SIG-M5 (cell line): ENCODE measurements at places on chromosomes 3 and 15.

GRCh38 chr3:20563985-20564384, 378.0 kb upstream of the SGO1 start:
- DNase-seq: no peak

- DNase-seq: no peak
Observed at GRCh38 chr3:128996726-128997125, 2.9 kb upstream of the CFAP92 start.

DNA sequence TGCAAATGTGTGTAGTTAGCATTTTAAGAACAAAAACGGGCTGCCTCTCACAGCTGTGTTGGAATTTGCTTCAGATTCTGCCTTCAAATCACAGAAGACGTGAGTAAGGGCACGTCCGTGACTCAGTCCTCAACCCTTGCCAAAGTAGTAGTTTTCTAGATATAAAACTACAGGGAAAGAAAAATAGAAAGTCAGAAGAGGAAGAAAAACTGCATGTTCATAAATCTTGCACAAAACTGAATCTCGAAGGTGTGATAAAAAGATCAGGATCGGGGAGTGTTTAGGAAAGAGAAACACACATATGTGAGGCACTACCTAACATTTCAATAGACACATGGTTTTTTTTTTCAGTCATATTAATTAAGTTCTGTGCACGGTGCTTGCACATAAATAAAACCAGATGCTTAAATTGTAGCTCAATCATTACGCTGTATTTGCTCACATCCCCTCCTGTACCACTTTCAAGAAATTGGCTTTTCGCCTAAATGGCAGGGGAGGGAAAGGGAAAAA, 71.7 kb downstream of the P3H2 start:
- no peak for DNase-seq

- no peak for DNase-seq
Observed at GRCh38 chr15:98815207-98815606, 166.9 kb downstream of the IGF1R start.

DNA sequence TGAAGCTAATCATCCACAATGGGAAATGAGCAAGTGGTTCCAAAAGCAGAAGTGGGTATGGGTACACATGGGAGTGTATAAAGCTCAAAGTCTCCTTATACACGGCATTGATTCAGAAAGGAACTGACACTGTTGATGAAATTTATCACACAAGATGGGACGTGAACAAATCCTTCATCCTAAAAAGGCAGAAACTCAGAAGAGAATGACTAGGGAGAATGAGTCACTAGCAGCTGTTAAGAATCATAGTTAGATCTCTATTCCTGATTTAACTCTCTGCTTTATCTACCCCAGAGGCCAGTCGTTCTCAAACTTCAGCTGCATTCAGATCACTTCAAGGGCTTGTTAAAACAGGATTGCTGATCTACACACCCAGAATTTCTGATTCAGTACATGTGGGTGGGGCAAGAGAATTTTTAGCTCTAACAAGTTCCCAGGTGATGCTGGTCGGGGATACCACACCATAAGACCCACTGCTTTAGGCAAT, 97.7 kb upstream of the PHLDB2 start:
- DNase-seq: no peak

DNA sequence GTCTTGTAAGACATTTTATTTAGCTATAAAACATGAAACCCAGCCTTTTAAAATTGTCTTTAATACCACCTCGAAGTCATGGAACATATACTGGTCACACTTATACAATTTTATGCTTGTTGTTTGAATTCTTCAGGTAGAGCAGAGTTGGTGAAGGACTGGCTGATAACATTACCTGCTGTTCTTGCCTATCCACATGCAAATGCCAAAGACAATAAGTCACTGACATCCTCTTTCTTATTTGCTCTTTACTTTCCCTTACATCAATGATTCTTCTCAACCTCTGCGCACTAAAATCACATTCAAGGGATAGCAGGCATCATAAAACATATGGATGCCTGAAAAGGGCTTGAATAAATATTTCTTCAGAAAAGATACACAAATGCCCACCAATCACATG, 392.5 kb upstream of the ATP11B start:
- no peak for DNase-seq

DNA sequence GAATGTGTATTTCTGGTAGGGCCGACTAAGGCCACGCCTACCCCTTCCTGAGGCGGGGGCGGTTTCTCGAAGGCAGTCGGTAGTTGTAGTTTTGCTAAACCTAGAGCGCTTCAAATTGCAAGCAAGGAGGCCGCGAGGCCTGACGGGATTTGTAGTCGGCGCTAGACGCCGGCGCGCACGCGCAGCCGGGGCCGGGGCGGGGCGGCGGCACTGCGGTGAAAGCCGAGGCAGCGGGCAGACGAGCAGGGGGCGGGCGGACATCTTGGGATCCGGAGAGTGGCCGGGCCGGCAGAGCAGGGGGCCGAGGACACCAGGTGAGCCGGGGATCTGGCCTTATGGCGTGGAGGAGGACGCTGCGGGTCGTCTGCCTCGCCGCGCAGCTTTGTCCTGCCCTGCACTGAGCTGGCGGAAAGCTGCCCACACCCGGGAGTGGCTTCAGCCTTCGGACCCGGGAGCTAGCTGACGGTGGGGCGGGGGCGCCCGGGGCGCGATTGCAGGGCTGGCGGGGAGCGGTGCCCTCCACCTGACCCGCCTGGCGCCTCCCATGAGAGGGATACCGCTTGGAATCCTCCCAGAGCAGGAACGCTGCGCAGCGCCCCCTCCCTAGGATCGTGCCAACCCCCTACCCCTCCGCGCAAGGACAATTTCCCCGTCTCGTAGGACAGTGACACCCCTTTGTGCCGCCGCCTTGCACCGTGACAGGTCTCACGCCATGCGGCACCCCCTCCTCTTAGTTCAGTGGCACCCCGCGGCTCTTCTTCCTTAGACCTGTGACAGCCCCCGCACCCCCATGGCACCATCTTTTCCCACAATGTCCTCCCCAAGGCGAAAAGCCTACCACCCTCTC, at the start of gene AP2M1:
AP2M1 (plus strand) TSS at position 210 of the 847 bp plus-strand sequence. CDS start 2,139 bp downstream, outside the sequence.
- DNase-seq: peak; percentile 96

DNA sequence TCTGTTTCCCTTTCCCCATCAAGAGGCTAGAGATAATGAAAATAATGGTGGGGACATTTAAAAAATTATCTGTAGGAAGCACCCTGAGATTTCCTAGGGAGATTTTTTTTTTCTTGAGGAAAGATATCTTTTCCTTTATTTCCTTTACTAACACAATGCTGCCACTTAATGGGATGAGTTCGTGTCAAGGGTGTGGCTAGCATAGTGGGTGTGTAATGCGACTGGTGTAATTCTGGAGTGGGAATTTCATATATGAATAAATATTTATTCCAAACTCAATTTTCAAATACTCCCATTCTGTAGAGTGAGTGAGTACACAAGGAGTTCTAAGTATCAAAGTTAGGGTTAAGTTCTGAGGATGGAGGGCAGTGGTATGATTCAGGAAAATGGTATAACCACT, 66.1 kb upstream of the GALNT15 start:
- no peak for DNase-seq

DNA sequence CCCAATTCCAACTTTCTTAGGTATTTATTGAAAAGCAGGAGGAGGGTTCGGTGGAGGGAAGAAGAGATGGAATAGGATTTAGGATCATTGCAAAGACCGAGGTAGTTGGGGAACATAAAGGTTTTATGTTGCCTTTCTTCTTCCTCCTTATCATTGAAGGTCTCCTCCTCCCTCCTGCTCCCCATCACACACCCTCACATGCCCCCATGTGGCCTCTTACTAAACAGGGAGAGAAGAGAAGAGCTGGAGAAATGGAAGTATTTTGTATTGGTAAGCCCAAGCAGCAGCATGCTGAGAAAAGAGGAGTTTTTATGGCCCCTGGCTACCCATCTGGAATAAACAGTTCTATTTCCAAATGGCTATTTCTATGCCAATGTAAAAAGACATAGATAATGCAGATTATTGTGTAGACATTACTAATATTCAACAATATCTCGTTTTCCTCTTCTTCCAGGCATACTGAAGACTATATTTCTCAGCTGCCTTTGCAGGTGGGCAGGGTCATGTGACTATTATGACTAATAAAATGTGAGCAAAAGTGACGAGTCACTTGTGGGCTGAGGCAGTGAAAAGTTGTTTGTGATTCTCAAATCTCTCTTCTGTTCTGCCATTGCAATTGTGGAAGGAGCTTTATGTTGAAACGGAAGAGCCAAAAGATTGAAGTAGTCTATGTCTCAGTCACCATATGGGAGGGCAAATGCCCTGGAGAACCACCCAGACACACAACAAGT, 5.2 kb upstream of the GPR176 start:
- no peak for DNase-seq

DNA sequence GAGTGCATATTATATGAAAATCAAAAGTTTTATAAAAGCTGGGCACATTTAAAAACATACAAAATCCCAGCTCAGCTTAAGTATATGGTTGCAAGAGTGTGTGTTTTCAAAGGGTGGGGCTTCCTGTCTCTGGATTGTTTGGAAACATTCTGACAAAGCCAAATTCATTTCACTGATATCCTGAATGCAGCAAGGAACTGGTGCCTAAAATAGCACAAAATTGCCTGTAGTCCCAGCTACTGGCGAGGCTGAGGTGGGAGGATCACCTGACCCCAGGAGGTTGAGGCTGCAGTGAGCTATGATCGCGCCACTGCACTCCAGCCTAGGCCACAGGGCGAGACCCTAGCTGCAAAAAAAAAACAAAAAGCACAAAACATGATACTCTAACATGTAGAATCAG, 13.0 kb upstream of the TJP1 start:
- no peak for DNase-seq

GRCh38 chr3:11544412-11545181, 99.1 kb downstream of the VGLL4 start:
- no peak for DNase-seq
